Activated CD4-positive, alpha-beta T cell treated with anti-CD3 and anti-CD28 coated beads for 24 hours (primary cell): ENCODE measurements at places on chromosomes 5 and 9.

- DNase-seq: no peak
Measured at GRCh38 chr5:177041936-177042335, 19.4 kb downstream of the ZNF346 start.

DNA sequence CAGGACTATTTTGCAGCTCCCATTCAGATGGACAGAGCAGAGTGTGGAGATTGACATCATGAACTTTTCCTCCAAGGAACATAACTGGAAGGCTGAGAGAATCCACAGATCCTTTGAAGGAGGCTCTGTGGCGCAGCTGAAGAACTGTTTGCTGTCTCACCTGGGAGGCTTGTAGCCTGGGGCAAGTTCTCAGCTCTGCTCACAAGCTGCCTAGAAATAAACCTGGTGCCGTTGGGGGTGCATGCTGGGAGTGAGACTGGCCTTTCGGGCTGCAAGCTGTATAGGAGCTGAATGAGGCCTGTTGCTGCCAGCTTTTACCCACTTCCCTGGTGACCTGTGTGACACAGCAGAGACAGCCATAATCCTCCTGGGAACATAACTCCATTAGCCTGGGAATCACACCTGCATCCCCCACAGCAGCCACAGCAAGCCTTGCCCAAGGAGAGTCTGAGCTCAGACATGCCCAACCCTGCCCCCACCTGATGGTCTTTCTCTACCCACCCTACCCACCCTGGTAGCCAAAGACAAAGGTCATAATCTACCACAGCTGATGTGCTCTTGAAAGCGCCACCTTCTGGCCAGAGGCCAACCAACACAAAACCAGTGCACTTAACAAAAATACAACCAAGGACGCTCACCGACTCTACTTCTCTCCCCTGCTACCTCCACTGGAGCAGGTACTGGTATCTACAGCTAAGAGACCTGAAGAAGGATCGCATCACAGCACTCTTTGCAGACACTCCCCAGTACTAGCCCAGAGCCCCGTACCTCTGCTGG is 205.1 kb upstream of the MRPS30 start:
- DNase-seq: no peak

GRCh38 chr5:82031220-82032119 is 59.6 kb downstream of the ATG10 start:
- DNase-seq: no peak

GRCh38 chr5:9370256-9370655 is 175.6 kb downstream of the SEMA5A start:
- no peak for DNase-seq

GRCh38 chr5:78345485-78345884 is 14.9 kb upstream of the SCAMP1 start:
- no peak for DNase-seq

DNA sequence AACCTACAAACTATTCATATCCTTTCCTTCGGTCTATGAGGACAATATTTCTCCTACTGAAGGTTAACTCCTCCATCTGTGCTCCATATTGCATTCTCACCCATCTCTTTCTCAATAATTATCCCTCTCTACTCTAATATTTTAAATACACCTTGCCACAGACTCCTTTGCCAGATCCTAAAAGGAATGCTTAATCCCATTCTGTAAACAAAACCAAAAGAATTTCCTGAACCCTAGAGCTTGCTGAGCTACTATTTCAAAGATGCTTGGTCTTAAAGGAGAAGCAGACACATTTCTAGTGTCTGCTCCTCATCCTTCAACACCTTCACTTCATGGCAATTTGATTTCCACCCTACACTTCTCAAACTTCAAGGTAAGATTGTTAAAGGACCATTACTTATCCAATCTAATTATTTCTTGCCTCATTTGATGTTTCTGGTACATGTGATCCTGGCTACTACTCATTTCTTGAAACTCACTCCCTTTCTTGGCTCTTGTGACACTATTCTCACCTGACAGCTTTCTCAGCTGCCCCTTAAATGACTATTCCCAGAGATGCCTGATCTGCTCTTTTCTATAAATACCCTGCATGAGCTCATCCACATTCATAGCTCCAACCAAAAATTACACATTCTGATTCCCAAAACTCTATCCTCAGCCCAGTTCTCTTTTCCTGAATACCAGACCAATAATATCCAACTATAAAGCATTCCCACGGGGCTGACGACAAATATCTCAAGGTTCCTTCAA is 20.2 kb downstream of the HOMER1 start:
- DNase-seq: no peak

- DNase-seq: no peak
Measured at GRCh38 chr5:139156814-139157213, 41.4 kb downstream of the SIL1 start.

DNA sequence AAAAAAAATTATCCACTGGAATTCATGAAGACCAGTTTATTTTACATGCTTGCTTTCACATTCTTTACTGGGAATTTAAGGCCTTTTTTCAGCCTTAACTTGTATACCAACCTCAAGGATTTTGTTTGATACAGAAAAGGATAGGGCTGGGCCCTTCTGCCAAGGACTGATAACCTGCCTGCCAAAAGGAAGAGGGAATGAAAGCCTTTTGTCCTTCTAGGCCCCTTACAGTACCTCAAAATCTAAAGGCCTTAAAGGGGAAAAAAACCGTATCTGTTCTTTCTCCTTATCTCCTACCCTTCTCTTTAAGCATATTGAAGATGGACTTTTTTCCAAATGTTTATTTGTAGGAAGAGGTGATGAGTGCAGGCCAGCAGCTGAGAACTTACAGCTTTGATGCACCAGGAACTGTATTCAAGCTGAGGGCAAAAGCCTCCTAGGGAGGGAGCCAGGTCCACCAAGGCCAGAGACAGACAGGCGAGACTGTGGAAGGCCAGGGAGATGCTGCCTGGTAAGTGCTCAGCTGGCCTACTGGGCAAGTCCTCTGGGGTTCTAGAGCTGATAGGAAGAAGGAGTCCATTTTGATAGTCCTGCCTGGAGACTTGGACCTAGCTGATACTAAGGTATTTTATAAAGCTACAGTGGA is 31.8 kb downstream of the FAXDC2 start:
- no peak for DNase-seq

DNA sequence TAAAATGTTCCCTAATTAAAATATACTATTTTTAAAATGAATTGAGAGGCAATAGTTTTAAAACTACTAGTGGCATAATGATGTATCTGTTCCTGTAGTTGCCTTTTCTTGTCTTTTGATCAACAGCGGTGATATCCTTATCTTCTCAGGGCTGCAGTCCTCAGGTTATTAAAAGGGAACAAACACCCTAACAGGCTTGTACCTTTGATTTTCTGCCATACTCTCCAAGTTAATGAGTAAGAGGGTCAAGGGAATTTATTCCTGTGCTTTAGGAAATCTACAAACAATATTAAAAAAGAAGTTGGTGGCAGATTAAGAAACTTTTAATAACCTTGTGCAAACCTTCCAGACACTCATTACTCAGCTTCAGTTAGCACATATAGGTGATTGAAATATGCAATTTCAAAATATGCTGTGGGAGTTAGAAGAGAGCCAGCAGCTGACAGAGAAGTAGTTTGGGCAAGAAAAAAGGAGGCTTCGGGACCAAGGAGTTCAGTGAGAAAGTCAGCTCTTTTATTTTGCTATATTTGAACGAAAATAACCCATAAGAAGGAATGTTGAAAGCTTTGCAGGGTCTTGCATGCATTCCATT is 81.0 kb upstream of the TLE4 start:
- DNase-seq: no peak

DNA sequence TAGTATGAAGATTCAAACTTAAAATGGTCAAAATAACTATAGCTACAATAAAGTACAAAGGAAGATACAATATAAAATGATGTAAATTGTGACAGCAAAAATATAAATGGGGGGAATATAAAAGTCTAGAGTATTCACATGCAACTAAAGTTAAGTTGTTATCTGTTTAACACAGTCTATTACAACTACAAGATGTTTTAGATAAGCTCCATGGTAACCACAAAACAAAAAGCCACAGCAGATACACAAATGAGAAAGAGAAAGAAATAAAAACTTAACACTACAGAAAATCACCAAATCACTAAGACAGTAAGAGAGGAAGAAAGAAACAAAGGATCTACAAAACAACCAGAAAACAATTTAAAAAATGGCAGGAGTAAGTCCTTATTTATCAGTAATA is 17.0 kb upstream of the SH3TC2 start:
- no peak for DNase-seq

GRCh38 chr5:12861886-12862654 is 957.8 kb upstream of the CTNND2 start:
- DNase-seq: no peak
